ENCODE measurements at places on chromosomes 12 and 14. TPM values are rescaled to one million over a fixed set of nuclear protein-coding genes. Genes with fewer than 3 reads are reported as not detected.

GRCh38 chr14:51929910-51930682, 59.2 kb upstream of the RTRAF start:
- DNase-seq, result no peak

DNA sequence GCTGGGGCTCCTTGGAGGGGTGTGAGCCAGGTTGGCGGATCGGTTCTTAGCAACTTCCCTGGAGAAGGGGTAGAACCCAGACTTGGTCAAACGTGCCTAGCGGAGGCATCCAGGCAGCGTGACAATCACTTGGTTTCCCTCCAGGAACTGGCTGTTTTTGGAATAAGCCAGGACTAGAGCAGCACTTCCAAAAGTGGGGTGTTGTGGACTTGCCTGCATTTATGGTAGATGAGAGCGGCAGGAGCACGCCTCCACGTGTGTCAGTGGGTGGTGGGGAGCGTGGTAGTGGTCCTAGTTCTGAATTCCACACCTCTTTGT, 2.8 kb downstream of the PRMT8 start:
- DNase-seq, result no peak

GRCh38 chr14:52043690-52044089, 25.2 kb downstream of the NID2 start:
- DNase-seq, result no peak

- DNase-seq, result no peak
Measured at GRCh38 chr14:32352631-32353030, 23.5 kb downstream of the AKAP6 start.

DNA sequence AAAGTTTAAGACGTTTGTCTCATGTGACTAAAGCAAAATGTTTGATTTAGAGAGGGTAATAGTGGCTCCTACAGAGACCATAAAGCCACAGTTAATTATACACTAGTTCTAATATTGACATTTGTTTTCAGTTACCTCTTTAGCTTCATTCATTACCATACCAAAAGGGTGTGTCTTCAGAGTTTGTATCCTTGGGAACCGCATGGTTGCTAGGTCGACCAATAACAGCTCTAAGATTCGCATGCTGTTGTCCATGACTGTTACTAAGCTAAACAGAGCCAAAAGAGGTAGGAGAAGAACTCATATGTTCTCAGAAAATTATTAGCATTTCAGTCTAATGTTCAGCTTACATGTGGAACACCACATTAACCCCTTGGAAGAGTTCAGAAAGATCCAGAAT, 36.2 kb upstream of the ETNK1 start:
- no peak for DNase-seq

POTEG gene
- not detected for total RNA-seq

MIPOL1 gene
- 9.2 TPM for total RNA-seq

DNA sequence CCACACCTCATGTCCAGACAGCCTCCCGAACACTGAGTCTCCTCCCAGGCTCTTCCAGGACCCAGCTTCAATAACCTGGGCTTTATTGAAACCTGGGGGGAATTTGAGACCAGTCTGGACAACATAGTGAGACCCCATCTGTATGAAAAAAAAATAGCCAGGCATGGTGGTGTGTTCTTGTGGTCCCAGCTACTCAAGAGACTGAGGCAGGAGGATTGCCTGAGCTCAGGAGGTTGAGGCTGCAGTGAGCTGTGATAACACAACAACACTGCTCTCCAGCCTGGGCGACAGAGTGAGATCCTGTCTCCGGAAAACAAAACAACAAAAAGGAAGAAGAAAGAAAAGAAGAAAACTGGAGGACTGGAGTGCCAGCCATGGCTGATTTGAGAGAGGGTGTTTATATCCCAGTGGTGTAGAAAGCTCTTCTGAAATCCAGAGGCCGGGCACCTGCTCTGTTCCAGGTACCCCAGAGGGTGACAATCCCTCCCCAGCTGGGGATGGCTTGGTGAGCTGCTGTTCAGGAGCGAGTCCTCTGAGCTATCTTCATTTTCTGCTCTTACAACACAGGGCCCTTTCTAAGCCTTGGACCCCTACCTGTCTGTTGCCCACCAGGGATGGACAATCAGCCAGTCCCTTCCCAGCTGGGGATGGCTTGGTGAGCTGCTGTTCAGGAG, 6.0 kb upstream of the PGF start:
- no peak for DNase-seq

ASCL1 gene
- not detected for total RNA-seq

- no peak for DNase-seq
Measured at GRCh38 chr12:52349196-52349595, 18.1 kb downstream of the KRT85 start.

- DNase-seq, result no peak
Measured at GRCh38 chr12:104846056-104846767, 111.9 kb downstream of the SLC41A2 start.

GSKIP gene
- total RNA-seq, result 23.1 TPM

VDR gene
- 15.9 TPM for total RNA-seq

DNA sequence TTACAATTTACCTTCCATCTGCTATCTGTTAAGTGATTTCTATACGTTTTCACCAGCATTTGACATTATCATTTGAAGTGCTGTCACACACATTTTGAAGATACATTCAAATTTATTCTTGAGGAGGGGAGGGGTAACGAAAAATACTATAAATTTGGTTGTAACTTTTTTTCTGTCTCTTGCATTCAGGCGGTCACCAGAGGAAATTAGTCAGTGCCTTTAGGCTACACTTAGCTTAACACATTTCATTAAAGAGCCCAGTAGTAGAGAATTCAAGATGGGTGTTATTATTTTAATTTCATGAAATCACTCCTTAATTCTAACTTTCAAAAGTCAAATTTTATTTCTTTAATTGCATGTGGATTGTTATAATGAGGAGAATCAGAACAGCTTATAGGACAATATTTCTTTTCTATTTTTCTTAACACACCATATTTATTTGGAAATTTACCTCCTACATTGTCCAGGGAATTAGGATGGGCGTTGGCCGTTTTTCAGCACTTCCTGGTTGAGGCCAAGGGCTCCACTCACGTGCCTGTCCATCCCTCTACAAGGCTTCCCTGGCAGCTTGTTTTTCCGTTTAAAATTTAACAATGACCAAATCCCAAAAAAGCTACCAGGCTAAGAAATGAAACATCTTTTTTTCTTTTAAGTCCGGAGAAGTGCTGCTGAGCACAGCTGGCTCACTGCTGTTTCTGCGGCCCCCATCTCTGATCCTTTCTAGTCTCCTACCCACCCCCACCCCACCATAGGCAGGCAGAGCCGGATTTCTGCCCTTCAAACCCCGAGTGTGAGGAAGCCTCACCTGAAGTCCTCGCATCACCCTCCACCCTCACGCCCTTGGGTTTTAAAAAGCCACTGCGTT, 1.1 kb upstream of the FAR2 start:
- peak; percentile 74 for DNase-seq

DNA sequence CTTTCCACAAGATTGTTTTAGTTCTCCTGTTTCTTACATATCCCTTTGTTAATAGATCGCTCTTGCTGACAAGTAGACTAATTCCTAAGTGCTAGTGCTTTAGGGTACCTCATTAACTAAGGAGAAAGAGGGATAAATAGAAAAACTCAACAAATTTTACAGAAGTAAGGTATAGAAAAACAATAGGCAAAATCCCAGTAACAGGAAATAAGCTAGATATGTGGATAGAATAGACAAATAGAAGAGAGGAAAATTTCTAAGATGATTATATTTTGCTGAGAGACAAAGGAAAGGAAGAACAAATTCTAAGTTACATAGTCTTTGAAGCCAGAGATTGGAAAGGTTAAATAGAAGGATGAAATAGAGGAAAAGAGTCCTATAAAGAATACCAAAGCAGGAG, 1.0 kb downstream of the CD69 start:
- no peak for DNase-seq

UNC79 gene
- total RNA-seq, result not detected

NOPCHAP1 gene
- 12.5 TPM for total RNA-seq

GRCh38 chr12:99004799-99005466, 359.8 kb downstream of the APAF1 start:
- no peak for DNase-seq

LMNTD1 gene
- total RNA-seq, result not detected

DNA sequence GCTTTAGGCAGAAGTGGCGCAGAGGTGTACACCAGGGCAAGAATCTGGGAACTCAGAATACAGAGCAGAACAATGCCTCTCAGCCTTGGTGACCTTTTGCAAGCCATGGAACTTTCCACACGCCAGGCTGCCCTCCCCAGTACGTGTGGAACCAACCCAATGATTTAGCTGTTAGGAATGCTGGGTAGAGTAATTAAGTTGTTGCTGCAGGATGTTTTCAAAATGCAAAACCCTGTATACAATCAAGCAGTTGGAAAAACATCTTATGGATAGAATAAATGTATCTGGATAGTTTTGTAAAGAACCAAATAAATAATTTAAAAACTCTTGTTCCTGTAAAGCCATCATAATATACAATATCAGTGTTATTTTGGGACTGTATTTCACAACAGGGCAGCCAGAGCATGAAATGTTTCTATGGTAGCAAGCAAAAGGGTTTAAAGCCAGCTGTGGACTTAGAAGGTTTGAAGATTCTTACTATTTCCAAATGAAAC, 19.4 kb downstream of the PPP1R36 start:
- DNase-seq, result peak; percentile 61

- no peak for DNase-seq
Measured at GRCh38 chr14:26067341-26067740, 530.5 kb downstream of the NOVA1 start.

BDKRB2 gene
- total RNA-seq, result 8.0 TPM

- no peak for DNase-seq
Measured at GRCh38 chr12:91561301-91561957, 378.8 kb upstream of the DCN start.

- no peak for DNase-seq
Measured at GRCh38 chr14:81122326-81122725, 98.4 kb downstream of the GTF2A1 start.

USP44 gene
- 0.27 TPM for total RNA-seq

- peak; percentile 39 for DNase-seq
Measured at GRCh38 chr12:130872179-130873096, 572 bp downstream of the RAN start.

PTPN21 gene
- total RNA-seq, result 1.5 TPM

PLXNC1 gene
- total RNA-seq, result 0.52 TPM

DNA sequence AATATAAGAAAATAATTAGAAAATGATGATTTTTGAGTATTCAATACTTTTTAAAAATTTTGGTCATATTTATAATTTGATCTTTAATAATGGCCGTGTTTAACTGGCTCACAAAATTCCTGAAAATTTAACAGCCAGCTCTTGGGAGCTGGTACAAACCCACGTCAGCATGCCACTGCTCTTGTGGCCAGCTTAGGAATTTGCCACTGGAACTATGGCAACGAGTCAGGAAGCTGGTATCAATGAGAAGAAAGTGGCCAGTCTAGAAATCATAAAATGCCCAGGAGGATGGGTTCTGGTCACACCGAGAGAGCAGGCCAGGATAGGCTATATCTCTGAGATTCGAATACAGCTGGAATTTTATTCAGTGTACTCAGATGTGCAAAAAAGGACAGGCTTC, 72.2 kb upstream of the PLEKHG3 start:
- no peak for DNase-seq
